Stimulated activated CD8-positive, alpha-beta memory T cell treated with anti-CD3 and anti-CD28 coated beads, Interleukin-4, amount 100 ng/mL, for 4 hours (primary cell): ENCODE measurements at places on chromosomes 2 and 18.

DNA sequence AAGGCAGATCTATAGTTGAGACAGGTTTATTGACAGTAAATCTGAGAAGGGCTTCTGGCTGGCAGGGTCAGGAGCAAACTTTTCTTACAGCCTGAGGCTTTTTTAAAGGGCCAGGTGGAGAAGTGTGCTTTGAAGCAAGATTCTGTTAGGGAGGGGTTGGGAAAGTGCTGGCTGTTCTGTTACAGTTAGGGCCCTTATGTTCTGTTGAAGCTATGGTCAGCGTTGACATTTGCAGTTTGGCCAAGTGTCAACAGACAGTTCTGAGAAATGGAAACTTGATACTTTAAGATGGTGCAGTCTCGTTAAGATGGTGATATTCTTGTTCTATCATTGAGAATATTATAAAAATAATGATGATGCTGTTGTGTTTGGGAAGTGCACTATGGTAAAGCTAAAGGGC, 154.2 kb downstream of the RDH14 start:
- no peak for DNase-seq

GRCh38 chr2:166246901-166247300, 119.1 kb upstream of the SCN1A start:
- DNase-seq: no peak

DNA sequence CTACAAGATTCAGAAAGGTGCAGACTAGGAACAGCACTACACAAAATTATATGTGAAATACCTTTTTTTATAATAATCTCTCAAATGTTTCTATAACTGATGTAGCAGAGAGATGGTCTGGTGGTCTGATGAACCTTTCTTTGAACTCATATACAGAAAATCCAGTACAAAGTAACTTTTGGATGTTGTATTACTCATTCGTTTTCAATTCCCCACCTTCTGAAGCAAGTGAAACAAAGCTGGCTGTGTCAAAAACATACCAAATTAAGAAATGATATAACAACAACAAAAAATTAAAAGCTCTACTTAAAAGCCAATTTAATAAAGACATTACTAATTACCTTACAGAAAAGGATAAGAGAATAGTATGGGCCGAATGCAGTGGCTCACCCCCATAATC, 38.7 kb downstream of the MEMO1 start:
- no peak for DNase-seq

DNA sequence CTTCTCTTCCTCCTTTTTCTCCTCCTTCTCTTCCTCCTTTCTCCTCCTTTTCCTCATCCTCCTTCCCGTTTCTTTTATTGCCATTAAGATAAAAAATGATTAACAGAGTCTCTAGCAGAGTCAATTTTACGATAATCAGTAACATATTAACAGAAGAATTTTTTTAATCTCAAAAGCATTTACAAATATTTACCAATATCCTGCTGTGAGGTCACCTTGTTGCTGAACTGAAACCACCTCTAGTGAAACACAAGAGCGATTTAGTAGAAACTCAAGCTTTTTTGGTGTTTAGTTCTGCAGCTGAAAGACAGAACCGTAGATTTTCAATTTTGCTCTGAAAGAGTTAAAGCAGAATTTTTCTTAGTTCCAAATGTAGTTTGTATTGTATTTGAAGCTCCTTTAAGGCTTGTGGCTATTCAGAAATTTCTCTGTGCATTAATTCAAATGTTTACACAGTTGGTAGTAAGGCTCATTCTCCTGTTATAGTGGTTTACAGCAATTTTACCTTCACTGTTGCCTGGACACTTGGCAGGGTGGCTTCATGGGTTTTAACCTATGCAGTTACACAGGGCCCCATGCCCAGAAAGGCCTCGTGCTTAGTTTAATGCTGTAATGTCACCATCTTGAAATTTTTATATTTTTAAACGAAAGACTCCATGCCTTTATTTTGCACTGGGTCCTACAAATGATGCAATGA, 1106.6 kb upstream of the FAM98A start:
- no peak for DNase-seq
